ENCODE measurements at places on chromosomes 7 and 10.

- DNase-seq, result no peak
Measured at GRCh38 chr10:33459602-33460001, 125.1 kb upstream of the NRP1 start.

DNA sequence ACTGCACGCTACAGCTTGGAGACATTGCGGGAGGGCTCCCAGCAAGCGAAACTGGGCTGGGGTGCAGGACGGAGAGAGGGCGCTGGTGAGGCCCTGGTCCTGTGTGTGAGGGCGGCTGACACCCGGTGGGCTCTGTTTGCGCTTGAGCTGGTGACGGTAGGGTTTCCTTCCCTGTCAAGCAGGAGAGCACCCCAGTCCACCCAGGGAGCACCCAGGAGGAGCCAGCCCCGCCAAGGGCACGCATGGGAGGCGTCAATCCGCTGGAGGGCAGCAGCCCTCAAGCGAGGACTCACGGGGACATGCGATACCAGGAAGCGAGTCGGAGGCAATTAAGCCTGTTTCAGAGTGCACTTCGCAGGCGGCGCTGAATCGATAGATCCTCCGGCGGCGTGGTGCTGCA is 109.4 kb downstream of the MAD1L1 start:
- DNase-seq, result no peak

DNA sequence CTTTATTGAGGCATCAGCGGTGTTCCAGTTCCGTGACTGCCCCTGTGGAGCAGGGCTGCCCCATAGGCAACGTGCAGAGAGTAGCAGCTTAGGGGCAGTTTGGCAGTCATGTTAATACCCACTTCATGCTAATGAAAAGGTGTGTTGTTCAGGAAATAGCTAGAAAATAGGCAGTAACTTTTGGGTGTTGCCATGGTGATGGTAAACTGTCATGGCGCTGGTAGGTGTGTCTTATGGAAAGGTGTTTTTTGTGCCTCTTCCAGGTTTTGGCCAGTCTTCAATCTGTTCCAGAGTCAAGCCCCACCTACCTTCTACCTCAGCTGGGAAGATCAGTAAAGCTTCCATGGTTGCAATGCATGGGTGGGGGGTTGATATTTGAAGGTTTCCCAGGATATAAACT is 36.3 kb upstream of the MINDY3 start:
- DNase-seq, result no peak

- DNase-seq, result no peak
Measured at GRCh38 chr7:30771880-30772425, 736 bp downstream of the MINDY4 start.

- no peak for DNase-seq
Measured at GRCh38 chr7:42960762-42961161, 28.6 kb downstream of the MRPL32 start.

- DNase-seq, result no peak
Measured at GRCh38 chr10:600234-600633, 89.2 kb downstream of the DIP2C start.

GRCh38 chr10:612696-613095 is 76.8 kb downstream of the DIP2C start:
- DNase-seq, result no peak

GRCh38 chr10:117260084-117260483 is 19.2 kb downstream of the SLC18A2 start:
- DNase-seq, result no peak

DNA sequence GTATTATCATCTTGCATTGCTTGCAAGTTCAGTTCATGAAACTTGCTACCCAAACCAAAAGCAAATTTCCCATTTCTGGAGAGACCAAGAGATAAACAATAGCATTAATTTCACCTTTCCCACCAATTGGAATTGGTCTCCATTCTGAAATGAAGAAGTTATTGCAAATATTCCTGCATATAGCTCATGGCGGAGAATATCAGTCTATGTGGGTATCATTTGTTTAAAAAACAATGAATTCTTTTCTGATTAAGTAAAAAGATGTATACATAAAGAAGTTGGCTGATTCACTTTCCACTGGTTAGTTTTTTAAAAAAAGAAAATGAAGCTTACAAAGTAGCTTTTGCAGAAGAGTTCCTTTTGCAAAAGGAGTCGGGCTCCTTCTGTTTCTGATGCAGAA is 19.5 kb upstream of the ANK3 start:
- no peak for DNase-seq

GRCh38 chr7:66281678-66282590 is 76.8 kb downstream of the TPST1 start:
- no peak for DNase-seq

GRCh38 chr7:64098-64915 is 128.1 kb upstream of the FAM20C start:
- peak; percentile 3 for DNase-seq

GRCh38 chr10:11448545-11449244 is 162.8 kb downstream of the USP6NL start:
- DNase-seq, result no peak

- DNase-seq, result no peak
Measured at GRCh38 chr7:14505906-14506305, 396.6 kb downstream of the DGKB start.

DNA sequence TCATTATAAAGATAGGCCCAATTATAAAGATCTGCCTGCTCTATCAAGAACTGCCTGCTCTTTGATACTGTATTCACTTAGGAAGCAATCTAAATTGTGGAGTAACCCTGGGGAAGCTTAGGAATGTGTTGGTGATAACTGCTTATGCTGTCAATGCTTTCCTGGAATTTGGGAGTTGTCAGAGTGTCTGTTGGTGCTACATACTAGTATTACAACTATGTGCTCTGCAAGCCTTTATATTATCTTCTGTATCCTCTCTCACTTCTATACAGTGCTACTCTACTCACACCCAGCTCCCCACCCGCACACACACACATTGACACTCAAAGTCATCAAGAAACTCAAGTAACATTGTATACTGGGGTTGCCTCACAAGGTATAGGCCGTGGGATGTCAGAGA is 6.1 kb downstream of the ZNF277 start:
- no peak for DNase-seq

DNA sequence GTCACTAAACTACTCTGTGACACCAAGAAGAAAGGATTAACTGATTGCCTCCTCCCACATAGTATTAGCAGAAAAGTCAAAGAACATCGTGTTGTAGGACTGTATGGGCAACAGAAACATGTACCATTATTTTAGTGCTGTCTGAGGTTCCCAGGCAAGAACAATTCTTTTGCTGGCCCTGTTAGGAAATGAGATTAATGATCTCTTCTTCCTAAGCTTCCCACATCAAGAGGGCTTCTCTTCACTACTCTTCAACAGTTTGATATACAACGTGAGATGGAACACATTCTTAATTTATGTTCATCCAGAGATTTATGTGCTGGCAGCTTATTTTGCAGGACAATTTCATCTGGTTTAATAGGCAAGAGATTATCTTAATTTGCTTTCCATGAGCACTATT is 219.6 kb downstream of the DOCK4 start:
- no peak for DNase-seq

GRCh38 chr7:131174391-131174790 is 153.3 kb upstream of the MKLN1 start:
- DNase-seq, result no peak

DNA sequence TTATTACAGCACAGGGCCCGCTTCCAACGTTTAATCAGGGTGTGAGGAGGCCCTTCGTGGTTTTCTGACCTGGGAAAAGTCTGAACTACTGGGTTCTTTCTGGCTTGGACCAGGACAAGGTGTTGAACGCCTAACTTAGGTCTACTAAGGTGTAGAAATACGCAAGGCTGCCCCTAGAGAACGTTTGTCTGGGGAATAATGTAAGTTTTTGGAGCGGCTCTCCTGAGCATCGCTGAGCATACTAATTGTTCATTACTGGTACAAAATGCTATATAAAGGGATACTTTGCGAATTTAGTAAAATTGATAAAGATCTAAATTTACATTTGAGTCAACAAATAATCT is 32.4 kb upstream of the TOMM7 start:
- no peak for DNase-seq

- DNase-seq, result no peak
Measured at GRCh38 chr7:83655951-83656556, 7.1 kb upstream of the SEMA3E start.

- no peak for DNase-seq
Measured at GRCh38 chr10:36366843-36367242, 724.7 kb upstream of the FZD8 start.

DNA sequence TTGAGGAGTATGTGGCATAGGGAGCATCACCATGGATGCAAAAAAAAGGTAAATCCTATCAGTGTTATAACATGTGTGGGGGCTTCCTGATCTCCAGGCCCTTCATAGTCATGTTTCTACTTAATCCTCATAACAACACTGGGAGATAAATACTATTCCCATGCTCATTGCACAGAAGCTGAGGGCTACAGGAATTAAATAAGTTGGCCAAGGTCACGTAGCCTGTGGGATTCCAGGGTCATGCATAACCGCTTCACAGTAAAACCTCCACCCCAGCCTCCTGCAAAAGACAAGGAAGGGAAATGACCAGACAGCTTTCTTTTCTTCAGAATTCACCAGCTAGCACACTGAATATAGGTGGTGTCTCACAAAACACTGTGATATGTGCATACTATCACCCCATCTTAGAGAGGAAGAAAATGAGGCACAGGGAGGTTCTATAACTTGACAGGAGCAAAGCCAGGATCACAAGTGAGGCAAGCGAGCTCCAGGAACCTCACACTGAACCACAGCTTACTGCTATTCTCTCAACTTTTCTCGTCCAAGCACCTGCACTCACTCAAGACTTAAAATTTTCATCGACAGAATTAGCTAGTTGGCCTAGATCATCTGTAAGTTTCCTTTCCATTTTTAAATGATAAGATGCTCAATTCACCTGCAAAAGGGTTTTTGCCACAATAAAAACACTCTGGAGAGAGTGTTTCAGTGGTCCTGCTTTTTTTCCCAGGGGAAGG is 13.4 kb downstream of the JAZF1 start:
- DNase-seq, result no peak

DNA sequence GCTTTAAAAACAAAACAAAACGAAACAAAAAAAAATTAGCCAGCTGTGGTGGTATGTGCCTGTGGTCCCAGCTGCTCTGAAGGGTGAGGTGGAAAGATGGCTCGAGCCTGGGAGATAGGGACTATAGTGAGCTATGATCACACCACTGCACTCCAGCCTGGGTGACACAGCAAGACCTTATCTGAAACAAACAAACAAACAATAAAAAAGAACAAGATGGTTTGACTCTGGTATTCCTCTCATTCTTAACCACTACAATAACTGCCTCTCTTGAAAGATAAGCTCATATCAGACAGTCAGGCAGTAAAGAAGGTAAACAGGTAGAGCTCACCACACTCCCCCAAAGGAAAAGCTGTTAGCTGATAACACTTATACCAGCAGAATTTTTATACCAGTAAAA is 14.1 kb upstream of the DUSP5 start:
- no peak for DNase-seq

- DNase-seq, result no peak
Measured at GRCh38 chr7:84847038-84847437, 339.8 kb downstream of the SEMA3D start.

DNA sequence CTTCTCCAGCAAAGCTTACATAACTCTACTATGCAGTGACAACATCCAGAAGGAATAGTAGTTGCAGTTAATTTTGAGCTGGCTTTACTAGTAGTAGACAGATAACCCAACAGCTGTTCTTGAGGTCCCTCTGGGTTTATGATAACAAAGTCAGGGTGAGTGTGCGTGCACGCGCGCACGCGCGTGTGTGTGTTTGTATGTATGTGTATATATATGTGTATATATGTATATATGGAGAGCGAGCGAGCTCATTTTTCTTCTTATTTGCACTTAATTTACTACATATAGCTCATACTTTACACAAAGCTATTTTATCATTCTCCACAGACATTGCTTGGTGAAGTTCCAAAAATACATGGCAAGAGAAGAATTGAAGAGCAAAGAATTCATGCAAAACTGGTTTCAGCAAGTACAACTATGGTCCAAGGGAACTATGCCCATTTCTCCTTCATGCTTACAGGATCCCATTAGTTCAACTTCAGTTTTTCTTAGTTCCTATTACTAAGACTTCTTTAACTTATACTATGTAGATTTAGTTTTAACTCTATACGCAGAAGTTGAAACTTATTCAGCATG is 105.9 kb upstream of the TMEM168 start:
- no peak for DNase-seq

DNA sequence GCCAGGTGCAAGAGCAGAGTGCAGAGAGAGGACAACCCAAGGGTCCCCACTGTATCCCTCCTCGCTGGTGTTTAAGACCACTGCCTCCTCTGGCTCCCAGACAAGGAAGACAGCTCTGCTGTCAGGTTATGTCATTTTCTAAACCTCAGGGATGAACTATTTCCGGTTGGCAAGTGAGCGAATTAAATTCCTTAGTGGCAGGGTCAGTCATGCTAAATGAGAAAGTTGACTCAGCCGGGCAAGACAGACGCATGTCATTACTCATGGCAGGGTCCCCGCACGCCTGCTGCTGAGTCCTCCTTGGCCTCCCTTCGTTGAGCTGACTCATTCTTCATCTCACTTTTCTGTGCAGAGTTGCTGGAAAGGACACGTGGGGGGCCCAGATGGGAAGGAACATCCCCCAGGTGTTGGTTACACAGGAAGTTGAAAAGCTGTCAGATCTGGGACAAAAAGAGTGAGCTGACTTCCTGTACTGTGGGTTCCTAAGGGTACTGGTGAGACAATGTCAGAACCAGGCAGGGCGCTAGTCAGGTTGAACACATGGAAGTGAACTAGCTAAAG is 47.1 kb upstream of the UCN3 start:
- DNase-seq, result peak; percentile 46

DNA sequence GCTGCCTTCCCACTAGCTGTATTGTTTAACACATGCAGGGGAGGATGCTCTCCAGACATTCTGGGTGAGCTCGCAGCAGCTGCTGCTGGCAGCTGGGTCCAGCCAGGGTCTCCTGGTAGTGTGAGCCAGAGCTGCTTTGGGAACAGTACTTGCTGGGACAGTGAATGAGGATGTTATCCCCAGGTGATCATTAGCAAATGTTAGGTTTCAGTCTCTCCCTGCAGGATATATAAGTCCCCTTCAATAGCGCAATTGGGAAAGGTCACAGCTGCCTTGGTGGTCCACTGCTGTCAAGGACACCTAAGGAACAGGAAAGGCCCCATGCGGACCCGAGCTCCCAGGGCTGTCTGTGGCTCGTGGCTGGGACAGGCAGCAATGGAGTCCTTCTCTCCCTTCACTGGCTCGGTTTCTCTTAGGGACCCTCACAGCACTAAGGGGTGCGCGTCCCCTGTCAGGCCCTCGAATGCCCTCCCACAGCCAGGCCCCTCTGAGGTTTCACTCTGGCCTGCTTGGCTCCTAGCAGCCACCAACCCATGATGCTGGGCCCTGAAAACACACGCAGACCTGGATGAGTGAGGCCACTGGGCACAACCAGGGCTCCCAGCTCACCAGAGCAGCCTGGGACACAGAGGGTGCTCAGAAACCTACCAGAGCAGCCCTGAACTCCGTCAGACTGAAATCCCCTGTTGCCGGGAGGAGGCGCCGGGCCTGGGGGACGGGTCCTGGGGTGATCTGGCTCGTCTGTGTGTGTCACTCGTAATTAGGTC is 173.0 kb upstream of the LANCL2 start:
- no peak for DNase-seq

- no peak for DNase-seq
Measured at GRCh38 chr10:44801383-44802327, 109.5 kb upstream of the TMEM72 start.

GRCh38 chr7:97801108-97801507 is 69.2 kb downstream of the TAC1 start:
- no peak for DNase-seq

GRCh38 chr7:155925682-155926081 is 113.4 kb upstream of the SHH start:
- DNase-seq, result no peak
